ENCODE measurements at places on chromosomes 7 and 10.

DNA sequence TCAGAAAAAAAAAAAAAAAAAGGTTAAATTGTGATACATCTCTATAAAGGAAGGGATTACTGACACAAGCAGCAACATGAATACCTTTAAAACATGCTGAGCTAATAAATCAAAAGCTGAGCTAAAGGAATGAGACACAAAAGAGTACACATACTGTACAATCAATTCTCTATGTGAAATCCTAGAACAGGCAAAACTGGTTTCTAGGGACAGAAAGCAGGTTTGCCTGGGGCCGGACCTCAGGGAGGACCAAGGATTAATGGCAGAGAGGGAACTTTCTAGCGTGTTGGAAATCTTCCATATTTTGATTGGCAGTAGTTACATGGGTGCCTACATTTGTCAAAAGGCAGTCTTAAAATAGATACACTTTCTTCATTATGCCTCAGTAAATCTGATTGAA lies 52.5 kb downstream of the KLRG2 start:
- peak; percentile 47 for DNase-seq

GRCh38 chr10:132804287-132804686 lies 18.3 kb upstream of the NKX6-2 start:
- DNase-seq: no peak

- DNase-seq: no peak
Measured at GRCh38 chr7:34337163-34337562, 320.9 kb upstream of the NPSR1 start.

DNA sequence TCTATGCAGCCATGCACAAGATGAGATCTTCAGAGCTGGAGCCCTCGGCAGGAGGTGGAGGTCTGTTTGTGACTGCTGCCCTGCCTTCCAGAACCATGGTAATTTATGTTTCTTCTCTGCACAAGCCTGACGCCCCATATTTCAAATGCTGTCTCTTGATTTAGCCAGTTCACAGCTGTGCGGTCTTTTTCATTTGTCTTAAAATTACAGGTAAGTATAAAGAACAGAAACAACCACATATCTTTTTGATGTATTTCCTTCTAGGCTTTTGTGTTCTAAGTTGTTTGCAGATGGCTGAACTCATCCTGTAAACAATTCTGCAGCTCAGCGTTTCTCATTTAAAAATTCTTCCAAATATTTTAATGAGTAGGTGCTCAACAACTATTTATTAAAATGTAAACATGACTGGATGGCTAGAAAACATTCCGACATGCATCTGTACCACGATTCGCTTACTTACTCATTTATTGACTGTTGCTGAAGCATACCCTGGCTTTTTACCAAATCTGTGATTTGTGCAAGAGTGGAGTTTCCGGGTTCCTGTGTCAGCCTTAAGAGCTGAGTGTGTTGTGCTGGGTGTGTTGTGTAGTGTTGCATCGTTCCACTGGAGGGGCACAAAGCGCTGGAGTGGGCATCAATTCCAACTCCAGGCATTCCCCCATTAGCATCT lies 58.9 kb downstream of the PIP4K2A start:
- no peak for DNase-seq

DNA sequence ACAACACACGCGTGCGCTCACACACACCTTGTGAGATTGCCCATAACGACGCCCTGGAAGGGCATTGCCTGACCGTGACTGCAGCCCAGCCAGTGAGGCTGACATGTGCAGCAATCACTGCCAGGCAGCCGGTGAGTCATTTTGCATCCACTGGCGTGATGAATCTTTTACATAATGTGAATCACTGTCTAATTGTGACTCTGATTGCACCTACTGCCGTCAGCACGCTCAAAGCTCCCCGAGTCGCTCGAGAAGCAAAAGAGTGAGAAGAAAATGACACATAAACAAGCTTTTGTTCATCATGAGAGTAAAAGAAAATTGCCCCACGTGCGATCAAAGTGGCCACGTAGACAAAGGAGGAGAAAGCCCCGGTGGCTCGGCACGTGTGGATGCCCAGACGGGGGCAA lies 117.4 kb upstream of the PFKP start:
- DNase-seq: no peak

DNA sequence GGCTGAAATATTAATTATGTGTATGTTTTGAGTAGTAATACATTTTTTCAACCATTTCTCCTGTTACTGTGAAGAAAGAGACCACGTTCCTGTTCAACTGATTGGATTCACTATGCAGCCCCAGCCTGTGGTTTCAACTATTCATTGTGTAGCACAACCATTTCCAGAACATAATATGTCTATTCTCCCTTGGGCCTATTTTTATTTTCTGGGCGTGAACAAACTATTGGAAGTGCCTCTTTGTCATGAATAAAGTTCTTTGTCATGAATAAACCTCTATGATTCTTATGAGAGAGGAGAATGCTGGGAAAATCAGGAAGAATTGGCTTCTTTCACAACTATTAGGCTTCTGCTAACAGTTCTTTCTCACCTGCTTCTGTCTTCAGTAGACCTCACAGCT lies 152.4 kb downstream of the GNAT3 start:
- DNase-seq: no peak

GRCh38 chr10:61047081-61047480 lies 103.1 kb upstream of the RHOBTB1 start:
- DNase-seq: no peak

Data from ELF-1 (cell line).